ENCODE measurements at places on chromosomes 1 and 21.

DNA sequence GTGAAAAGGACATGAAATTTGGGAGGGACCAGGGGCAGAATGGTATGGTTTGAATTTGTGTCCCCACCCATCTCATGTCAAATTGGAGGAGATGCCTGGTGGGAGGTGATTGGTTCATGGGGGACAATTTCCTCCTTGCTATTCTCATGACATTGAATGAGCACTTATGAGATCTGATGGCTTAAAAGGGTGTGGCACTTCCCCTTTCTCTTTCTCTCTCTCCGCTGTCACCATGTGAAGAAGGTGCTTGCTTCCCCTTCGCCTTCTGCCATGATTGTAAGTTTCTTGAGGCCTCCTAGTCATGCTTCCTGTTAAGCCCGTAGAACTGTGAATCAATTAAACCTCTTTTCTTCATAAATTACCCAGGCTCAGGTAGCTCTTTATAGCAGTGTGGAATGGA lies 7.6 kb upstream of the GBP4 start:
- DNase-seq, result no peak

DNA sequence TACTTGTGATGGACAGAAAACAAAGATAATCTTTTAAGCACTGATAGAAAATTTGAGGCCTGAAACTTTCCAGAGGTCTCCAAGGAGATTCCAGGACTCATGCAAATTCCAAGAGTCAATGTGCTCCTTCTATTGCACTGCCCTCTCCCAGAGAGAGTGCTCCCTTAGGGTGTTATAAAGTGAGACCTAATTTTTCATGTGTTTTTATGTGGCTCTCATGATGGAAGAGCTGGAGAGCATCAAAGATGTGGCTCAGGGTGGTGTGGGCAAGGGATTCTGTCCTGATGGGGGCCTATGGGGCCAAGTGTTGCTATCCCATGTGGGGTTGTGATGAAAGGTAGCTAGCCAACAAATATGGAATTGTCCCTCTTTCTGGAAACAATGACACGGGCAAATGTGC lies 101.3 kb downstream of the PRRX1 start:
- no peak for DNase-seq

GRCh38 chr1:33050221-33051076 lies 13.8 kb upstream of the AK2 start:
- peak; percentile 56 for DNase-seq

DNA sequence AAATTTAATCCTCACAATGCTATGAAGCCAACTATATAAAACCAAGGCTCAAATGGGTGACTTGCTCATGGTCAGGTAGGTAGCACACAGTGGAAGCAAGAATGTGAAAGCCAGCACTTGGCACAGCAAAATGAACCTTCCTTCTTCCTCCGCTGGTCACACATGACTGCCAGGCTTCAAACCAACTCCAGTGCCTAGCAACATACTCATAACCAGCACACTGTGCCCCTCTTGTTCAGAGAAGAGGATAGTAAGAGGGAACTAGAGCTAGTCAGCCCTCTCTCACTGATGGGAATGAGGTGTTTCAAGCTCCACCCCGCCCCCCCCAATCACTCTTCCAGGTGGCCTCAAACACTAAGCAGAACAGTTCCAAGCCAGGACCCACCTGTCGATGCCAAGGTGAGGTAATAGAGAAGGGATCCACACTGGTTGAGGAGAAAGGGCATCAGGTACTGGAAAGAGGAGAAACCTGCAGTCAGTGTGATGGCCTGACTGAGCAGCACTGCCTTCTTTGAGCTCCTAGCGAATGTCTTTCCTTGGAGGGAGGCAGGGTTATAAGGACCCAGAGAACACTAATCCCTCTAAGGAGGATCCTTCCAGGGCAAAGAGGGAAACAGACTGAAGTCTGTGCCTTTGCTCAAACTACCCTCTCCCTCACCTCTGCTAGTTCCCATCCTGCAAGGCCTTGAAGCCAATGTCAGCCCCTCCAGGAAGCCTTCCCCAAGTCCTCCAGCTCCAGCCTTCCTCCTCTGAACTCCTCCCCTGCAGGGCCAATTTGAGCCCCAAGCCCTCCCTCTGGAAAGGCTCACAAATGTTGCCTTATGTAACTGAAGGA lies 1.2 kb downstream of the TMEM234 start:
- no peak for DNase-seq

DNA sequence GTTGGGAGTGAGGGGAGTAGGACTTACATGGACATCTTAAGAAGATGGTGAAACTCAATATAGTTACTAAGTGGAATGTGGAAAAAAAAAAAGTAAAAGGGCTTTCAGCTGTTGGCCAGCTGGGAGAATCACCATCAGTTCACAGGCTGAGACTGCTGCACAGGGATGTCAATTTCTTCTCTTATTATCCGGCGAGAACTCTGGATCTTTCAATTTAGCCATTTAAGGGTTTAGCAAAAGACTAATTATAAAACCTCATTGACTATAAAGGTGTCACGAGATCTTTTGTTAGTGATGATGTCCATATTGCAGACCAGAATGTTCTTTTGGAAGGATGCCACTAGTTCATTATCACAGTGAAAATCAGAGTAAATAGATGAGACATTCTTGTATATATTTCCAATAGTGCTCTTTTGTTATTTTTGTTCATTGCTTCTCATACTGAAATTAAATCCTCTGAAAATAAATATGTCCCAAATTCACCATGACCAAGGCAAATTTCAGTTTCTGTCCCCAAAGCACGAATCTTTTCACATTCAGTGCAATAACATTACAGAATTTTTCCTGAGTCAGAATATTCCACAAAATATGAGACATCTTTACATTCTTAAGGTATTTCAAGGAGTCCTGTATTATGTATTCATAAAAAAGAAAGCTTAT lies 266.1 kb downstream of the DNM3 start:
- DNase-seq, result no peak

- no peak for DNase-seq
Observed at GRCh38 chr1:220283625-220284024, 11.4 kb upstream of the RAB3GAP2 start.

- DNase-seq, result no peak
Observed at GRCh38 chr1:91952187-91952586, 3.0 kb downstream of the BRDT start.

DNA sequence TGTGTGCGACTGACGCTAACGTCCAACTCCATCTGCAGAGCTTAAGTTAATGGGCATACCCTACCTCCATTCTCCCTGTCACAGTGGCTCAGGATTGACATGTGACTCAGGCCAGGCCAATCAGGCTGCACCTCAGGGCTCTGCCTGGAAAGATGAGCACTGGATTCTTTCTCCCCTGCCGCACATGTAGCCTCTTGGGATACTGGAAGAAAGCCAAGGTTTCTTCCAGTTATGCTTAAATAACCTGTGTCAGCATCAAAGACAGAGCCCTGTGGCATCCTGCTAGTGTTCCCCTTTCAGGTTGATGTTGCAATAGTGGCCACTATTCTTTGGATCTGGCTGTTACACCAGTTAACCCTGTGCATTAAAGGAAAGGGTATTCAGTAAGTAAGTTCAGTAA lies 55.0 kb upstream of the SYT6 start:
- DNase-seq, result no peak

GRCh38 chr21:34126269-34126668 lies 52.9 kb downstream of the MRPS6 start:
- DNase-seq, result peak; percentile 37

DNA sequence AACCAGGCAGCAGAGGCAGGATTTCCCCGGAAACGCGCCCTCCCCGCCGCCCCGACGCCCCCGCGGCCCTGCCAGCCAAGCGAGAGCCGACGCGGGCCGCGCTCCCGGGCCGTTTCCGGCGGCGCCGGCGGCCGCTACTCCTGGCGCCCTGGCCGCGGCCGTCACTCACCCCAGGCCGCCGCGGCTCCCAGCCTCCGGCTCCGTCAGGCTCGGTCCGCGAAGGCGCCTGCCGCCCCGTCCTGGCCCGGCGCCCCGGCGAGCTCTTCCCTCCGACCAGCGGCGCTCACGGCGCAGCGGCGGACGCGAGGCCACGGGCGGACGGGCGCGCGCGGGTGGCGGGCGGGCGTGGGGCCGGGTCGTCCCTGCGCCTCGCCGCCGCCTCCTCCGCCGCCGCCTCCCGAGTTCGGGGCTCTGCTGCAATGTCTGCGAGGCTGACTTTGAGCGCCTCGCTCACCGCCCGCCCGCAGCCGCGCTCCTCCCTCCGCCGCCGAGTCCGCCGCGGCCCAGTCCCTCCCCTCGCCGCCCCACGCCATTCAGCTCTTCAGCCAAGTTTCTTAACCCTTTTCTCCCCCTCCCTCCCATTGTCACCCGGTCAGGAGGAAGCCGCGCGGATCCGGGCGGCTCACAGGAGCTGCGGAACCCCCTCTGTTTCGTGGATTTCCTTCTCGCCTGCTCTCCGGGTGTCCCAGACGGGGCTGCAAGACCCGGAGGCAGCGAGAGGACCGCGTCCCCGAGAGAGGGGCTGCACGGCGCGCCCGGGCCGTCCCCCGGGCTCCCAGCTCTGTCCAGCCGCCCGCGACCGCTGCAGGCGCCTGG lies at the start of gene NRIP1:
TSS of gene NRIP1 (minus strand) at position 425 of the 816 bp plus-strand sequence. CDS start 96,808 bp downstream, outside the sequence.
- peak; percentile 50 for DNase-seq

DNA sequence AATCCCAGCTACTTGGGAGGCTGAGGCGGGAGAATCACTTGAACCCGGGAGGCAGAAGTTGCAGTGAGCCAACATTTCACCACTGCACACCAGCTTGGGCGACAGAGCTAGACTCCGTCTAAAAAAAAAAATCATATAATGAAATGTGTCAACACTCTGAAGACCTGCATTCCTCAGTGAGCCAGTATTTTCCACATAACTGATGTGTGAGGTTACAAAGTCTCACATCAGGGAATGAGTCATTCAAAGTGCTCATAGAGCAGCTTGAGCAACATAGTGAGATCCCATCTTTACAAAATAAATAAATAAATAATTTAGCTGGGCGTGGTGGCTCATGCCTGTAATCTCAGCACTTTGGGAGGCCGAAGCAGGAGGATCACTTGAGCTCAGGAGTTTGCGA lies 65.5 kb downstream of the CASZ1 start:
- DNase-seq, result peak; percentile 47

- no peak for DNase-seq
Observed at GRCh38 chr1:175219774-175220173, 27.2 kb upstream of the KIAA0040 start.

- DNase-seq, result no peak
Observed at GRCh38 chr1:23452011-23452411, 27.5 kb upstream of the TCEA3 start.

DNA sequence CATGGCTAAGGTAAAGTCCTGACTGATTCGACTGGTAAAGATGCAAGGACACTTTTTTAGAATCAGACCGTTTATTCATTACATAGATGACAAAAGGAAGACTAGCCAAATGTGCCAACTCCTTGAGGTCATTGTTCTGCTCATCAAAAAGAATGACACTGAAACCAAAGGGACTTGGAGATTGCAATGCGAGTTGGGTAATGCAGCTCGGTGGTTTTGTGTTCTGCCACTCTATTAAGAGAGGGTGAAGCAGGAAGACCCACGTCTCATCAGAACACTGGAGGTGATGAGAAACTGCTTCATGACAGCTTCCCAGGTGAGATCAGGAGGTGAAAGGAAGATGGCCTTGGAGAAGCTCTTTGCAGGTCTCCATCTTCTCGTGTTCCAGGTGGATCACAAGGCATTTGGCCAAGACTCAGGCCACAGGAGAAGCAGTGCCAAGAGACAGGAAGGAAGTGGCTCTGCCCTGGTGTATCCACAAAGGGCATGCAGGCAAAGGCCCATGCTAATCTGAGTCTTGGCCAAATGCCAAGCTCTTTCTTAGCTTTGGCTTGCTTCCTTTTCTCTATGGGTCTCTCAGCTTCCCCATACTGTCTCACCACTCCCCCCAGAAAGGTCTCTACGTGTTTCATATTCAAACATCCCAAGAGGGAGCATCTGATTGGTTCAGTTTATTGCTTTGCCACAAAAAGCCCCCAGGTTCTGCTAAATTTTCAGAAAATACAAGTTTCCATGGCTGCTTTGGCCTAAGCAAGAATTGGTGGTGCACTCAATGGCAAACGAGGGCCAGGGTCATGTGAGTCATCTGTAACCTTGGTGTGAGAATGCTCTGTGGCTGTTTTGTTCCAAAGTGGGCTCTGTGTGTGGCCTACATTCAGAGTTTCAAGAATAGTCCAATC lies 5.7 kb upstream of the CCT8 start:
- DNase-seq, result no peak

- no peak for DNase-seq
Observed at GRCh38 chr1:248589334-248589733, 8.2 kb downstream of the OR2T10 start.

DNA sequence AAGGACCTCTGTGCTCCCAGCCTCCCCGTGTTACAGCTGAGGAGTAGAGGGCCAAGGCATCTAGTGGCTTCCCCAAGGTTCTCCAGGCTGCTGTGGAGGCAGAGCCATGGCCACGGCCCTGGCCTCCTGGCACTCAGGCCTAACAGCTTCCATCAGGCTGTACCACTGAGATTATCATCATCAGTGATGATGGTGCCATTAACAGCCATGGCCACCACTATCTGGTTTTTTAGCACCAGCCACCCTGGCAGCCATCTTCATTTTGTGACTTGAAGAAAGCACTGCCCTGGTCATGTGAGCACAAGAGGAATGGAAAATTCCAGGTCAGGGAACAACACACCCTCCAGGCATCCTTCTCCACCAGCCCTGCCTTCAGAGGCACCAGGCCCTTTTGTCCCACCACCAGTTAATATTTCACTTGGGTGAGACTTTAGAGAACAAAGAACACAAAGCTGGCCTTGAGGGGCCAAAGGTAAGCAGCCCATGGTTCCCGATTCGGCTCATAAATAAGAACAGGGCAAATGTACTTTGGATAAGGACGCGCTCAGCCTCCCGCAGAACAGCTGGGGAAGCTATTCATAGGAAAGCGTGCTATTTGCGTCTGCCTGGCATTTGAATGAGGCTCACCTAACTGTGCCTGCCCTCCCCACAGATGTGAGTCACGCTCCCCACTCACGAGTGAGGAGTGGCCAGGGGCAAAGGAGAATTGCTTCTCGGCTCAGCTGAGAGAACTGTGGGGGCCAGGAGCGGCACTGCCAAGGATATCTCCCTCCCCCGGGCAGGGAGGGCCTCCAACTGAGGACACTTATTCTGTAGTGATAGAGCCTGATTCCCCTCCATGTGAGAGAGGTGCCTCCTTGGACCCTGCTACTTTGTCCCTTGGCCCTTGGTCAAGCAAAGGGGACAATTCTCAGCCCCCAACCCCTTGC lies 95.6 kb downstream of the CD58 start:
- DNase-seq, result no peak

DNA sequence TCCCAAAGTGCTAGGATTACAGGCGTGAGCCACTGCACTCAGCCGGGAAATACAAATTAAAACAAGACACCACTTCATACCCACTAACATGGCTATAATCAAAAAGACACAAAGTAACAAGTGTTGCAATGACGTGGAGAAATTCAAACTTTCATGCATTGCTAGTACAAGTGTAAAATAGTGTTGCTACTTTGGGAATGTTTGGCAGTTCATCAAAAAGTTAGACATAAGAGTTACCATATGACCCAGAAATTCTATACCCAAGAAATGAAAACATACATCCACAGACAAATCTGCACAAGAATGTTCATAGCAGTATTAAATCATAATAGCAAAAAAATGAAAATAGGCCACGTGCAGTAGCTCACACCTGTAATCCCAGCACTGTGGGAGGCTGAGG lies 16.4 kb downstream of the FOXJ3 start:
- DNase-seq, result no peak

GRCh38 chr1:173934440-173934839 lies 17.3 kb upstream of the SERPINC1 start:
- DNase-seq, result no peak

GRCh38 chr1:57518496-57518895 lies 94.6 kb upstream of the DAB1 start:
- no peak for DNase-seq

All from BJ (cell line).